ENCODE measurements at places on chromosomes 2 and 18.

- DNase-seq: no peak
Observed at GRCh38 chr2:144343145-144343544, 176.8 kb downstream of the ZEB2 start.

DNA sequence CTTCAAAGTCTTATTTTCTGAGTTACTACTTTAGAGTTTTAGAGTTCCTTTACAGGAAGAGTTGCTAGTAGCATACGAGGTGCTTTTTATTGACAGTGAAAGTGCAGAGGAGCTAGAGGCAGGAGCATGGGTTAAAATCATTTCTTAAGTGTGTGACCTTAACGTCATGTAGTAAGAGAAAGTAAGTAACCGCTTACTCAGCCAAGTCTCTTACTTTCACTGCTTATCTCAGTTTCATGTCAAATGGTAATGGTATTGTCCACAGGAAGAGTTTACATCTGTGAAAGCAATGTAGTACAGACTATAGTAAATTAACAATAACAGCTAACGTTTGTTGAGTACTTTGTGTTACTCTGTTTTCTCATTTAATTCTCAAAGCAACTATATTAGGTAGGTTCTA is 12.6 kb downstream of the NDUFAF7 start:
- DNase-seq: no peak

DNA sequence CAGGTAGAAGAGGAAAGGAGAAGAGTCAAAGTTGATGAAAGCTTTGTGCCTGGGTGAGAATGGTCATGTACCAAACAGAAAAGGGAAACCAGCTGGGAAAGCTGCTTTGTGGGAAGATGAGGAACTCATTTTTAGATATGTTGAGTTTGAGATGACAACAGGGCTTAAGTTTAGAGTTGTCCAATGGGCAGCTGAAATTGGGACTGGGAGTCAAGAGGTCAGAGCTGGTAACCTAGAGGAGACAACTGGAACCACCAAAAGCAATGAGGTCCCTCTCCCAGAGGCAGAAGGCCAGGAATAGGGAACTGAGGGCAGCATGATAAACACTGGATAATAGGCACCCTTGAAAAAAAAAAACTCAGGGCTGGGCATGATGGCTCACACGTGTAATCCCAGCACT is 48.8 kb downstream of the SLC4A1AP start:
- no peak for DNase-seq

DNA sequence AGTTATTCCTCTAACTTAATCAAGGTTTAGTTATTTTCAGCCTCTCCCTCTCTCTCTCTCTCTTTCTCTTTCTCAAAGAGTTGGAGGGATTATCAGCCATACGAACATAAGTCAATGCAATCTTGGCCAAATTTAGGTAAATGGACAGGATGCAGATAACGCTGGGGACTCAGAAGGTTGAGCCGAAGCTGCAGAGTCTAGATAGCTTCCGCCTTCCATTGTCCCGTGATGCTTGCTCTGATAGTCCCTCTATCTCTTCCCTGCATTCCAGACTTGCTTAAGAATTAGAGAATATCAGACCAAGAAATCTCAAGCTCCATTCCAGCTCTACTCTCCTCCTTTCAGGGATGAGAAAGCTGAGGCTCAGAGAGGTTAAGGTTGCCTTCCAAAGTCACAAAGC is 502.8 kb upstream of the TNP1 start:
- no peak for DNase-seq

DNA sequence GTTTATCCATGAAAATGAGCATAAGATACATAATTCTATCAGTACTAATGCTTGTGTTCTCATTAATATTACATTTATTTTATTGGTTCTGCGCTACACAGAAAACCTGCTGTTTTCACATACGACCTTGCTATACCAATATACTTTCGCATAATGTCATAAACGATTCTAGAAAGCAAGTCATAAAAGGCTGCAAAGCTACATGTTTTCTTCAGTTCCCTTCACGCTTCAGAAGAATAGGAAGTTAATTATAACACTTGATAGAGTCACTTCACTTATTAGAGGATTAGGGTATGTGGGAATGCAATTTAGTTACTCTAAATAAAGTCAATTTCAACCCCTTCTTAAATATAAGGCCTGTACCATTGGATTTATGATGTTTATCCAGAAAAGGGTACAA is 29.0 kb downstream of the PSME4 start:
- DNase-seq: no peak

- DNase-seq: no peak
Observed at GRCh38 chr18:63286926-63287325, 32.6 kb downstream of the BCL2 start.

- no peak for DNase-seq
Observed at GRCh38 chr2:83470928-83471327, 988.2 kb downstream of the SUCLG1 start.

DNA sequence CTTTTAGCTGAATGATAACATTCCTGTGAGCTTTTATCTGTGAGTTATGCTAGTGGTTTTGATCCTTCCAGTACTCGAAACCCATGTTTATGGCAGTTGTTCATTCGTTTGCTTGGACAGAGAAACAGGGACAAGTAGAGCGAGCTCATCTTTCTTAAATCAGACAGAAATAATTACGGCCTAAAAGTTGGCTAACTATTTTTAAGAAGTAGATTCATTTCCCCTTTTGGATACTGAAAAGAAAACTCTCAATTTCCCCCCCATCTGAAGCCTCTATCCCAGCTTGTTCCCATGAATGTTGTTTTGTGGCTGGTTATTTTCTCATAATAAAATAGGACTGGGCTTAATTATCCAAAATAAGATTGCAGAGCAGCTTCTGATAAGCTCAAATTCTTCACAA is 67.1 kb downstream of the ANTXR1 start:
- no peak for DNase-seq

DNA sequence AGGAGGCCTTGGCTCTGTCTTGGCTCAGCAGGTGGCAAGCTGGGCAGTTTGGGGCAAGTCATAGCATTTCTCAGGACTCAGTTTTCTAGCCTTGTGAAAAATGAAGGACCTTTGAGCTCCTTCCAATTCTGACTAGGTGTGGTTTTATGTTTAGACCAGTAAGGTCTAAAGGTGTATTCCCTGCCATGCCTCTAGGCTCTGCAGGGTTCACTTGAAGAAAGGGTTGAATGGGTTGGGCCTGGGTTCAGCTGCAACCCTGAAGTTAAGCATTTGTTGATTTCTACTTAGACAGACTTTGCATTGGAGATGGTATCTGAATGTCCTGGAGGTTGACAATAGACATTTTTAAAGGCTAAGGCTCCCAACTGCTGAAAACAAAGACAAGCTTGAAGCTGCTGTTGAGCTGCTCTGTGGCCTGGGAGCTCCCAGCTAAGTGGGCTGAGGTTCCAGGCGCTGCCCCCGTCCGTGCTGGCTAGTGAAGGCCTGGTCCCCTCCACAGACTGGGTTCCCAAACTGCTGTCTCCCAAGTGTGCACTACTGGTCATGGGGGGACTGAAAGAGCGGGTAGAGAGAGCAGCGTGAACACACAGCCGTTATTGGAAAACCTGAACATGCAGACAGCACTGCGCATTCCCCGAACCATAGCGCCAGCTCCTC is 100.7 kb upstream of the SMAD7 start:
- no peak for DNase-seq

GRCh38 chr2:168149150-168149974 is 98.0 kb downstream of the STK39 start:
- no peak for DNase-seq

DNA sequence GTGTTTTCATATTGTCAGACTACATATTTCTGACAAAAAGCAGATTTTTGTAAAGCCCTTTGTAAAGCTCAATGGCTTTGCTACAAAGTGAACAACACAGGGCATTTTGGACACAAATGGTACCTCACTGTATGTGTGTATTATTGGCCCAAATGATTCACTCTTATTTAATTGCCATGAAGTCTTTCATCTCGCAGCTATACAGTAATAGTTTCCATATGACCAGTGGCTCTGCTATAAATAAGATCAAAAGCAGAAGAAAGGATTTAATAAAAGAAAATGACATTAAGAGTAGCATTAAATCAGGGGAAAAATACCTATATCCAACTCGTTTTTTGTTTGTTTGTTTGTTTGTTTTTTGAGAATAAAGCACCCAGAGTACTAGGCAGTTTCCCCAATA is 284.0 kb upstream of the CCDC68 start:
- DNase-seq: no peak

- DNase-seq: no peak
Observed at GRCh38 chr2:122412360-122412759, 656.9 kb downstream of the TSN start.

DNA sequence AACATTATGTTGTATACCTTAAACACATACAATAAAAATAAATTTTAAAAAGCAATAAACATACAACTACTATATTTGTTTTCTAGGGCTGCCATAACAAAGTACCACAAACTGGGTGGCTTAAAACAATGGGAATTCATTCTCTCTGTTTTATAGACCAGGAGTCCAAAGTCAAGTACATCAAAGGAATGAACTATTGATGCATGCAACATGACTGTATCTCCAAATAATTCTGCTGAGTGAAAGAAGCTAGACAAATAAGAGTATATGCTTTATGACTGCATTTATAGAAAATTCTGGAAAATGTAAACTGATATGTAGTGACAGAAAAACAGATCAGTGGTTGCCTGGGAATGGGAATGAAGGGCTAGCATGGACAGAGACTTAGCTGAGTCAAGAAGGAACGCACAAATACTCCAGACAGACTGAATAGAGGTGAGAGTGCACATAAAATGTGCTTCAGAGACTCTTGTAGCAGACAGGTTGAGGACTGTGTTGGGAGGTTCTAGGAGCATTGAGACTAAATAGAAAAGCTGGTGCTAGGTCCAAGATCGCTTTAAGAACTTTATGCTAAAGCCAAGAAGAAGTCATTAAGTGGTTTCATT is 11.0 kb upstream of the PLA2R1 start:
- no peak for DNase-seq

GRCh38 chr18:5571666-5572065 is 27.9 kb upstream of the EPB41L3 start:
- DNase-seq: no peak

- no peak for DNase-seq
Observed at GRCh38 chr2:223075301-223076270, 23.6 kb downstream of the KCNE4 start.

DNA sequence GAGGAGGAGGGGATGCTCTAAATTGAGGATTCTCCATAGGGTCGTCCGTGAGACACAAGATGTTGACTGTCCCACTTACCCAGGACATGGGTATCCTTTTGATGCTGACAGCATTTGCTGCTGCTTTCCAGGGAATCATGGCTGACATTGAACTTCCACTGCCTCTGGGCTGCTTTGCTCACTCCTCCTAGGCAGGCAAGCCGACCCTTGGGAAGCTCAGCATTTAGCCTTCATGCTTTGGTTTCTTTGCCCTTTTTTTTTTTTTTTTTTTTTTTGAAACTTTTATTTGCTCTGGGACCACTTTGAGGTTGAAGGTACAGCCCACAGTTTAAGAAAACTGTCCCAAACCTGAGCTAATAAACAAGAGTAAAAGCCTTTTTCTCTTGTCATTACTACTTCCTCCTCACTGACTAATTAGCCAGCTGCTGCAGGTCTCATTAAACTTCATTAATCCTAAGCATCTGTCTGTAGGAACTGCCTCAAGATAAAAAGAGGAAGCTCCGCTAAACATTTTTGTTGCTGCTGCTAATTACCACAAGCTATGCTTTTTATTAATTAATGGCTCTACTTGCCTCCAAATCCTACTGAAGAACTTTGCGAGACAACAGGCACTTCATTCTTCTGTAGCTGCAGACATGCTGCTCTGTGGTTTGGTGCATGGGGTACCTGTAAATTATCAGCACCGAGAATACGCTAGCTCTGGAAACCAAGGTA is 125.4 kb downstream of the SPTBN1 start:
- DNase-seq: no peak

DNA sequence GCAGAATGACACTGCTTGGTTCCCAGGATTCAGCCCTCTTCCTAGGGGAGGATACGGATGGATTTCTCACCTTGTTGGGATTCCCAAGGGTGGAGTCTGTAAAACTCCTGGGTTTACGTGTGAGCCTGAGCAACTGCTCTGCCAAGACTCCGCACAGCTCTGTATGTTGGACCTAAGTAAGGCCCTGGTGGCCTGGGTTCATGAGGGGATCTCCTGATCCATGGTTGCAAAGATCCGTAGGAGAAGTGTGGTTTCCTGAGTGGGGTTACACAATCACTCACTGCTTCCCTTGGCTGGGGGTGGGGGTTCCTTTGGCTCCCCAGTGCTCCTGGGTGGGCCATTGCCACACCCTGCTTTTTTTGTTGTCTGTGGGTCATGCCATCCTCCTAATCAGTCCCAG is 37.7 kb downstream of the ANKRD12 start:
- DNase-seq: no peak

DNA sequence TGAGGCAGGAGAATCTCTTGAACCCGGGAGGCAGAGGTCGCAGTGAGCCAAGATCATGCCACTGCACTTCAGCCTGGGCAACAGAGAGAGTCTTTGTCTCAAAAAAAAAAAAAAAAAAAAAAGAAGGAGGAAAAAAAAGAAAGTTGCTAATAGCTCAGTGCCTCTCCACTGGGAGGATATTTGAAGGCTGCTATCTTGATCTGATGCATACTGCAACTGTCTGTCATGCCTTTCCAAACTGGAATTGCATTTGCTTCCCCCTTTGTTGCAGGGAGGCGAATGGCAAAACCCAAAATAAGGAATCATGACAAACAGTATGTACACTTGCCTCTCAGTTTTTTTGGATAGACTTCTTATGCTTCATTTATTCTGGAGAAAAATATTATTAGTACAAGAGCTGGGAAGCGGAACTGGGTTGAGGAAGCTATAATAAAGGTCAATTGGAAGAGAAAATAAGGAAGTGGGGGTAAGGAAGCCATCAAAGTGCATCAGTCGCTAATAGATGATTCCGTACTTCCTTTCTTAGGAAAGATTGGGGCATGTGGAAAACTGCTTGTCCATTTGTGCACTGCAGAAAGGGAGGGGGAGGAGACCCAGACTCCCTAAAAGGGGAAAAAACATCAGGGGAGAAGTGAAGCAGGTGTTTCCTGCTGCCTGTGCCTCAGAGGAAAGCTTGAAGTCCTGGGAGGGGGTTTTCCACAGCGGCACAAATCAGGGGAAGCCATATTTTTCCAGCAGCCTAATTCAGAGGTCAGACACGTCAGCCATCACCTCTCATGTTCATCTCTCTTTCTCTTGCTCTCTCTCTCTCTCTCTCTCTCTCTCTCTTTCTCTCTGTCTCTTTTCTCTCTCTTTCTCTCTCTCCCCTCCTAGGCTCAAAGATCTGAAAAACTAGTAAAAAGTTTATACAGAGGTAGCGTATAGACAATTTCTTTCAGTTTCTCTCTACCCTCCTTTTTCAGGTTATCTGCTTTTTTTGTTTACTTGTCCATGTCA is 301.4 kb upstream of the TNP1 start:
- no peak for DNase-seq

- no peak for DNase-seq
Observed at GRCh38 chr18:905948-906415, 1.3 kb downstream of the ADCYAP1 start.

- DNase-seq: no peak
Observed at GRCh38 chr2:26639685-26640243, 1.4 kb downstream of the CIB4 start.

GRCh38 chr2:55159037-55159651 is 72.9 kb downstream of the CLHC1 start:
- no peak for DNase-seq

- no peak for DNase-seq
Observed at GRCh38 chr2:110837446-110838409, 105.4 kb downstream of the ACOXL start.

- DNase-seq: no peak
Observed at GRCh38 chr2:11711354-11711716, 35.1 kb upstream of the LPIN1 start.

- DNase-seq: no peak
Observed at GRCh38 chr2:217282531-217282930, 422.7 kb upstream of the TNP1 start.
